ENCODE measurements at places on chromosomes 7 and 10.

GRCh38 chr7:17436126-17436525 is 137.7 kb downstream of the AHR start:
- no peak for DNase-seq

- DNase-seq: no peak
These were observed 50.0 kb upstream of the PPP1R3C start for GRCh38 chr10:91682912-91683311.

GRCh38 chr10:48982584-48982983 is 42.9 kb upstream of the LRRC18 start:
- no peak for DNase-seq

DNA sequence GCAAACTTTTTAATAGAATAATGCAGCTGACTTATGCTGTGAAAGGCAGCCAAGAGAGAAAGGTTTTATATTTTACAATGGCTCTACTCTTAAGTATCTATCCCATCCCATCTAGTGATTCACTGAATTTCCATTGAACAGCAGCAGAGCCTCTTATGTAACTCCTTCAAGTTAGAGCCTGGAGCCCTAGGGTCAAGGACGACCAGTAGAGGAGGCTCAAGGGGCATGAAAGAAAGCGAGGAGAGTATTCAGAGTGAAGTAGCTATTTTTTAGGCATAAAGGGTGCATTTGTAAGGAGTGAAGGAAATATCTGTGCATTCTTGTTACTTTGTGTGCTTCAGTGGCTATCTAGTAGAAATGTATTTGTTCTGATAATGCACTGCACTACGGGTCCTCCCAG is 180.2 kb upstream of the TPK1 start:
- no peak for DNase-seq

GRCh38 chr10:33974976-33975478 is 640.6 kb upstream of the NRP1 start:
- DNase-seq: no peak

DNA sequence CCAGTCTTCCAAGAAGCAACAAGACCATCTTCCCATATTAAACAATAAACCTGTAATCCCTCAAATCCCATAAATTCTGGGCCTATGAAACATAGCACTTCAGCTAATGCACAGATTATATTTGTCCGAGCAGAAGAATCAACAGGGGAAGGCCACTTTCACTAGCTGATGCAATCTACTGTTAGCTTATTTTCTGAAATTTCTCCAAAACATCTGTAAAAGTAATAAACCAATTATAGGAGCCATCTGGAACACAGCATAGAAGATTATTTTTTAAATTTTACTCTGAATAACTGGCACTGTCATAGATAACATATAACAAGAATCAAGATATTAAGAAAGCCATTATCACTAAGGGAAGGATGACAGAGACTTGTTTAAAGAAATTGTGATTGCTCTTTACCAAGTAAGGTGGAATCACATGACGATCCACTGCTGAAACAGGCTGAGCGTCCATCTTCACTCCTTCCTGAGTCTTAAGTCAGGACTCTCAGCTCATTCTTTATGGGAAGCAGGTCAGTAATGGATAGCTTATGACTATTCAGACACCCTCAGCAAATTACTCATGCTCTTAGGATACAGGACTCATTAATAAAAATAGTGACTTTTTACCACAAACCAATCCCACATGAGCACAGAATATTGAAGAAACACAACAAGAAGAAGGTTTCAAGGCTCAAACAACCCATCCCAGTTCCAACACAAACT is 719.5 kb downstream of the XPNPEP1 start:
- DNase-seq: no peak

Data from activated CD4-positive, alpha-beta memory T cell treated with anti-CD3 and anti-CD28 coated beads for 36 hours (primary cell).